ENCODE measurements at places on chromosomes 4 and X. TPM values are rescaled to one million over a fixed set of nuclear protein-coding genes. Genes with fewer than 3 reads are reported as not detected.
A peak's percentile ranks its signal among the peaks of the same experiment; 100 is the strongest.

- no peak for DNase-seq
Observed at GRCh38 chrX:2875798-2876399, 47.2 kb downstream of the GYG2 start.

Gene FGF13
- total RNA-seq = not detected

DNA sequence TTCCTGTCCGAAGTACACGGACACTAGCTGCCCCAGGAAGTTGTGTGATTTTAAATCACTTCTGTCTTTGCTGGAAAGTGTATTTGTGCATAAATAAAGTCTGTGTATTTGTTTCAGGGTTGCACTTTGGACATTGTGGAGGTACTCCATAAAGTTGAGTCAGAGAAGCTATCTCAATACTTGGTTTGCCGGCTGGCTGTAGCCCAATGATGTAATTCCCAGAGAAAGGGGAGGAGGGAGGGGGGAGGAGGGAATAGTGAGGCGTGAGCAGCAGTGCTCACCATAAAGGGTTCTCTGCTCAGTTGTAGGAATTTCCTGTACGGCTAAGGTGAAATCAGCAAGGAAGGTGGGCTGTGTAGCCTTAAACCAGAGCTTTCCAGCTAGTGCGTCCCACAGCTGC is 7.5 kb downstream of the APEX2 start:
- no peak for DNase-seq

DNA sequence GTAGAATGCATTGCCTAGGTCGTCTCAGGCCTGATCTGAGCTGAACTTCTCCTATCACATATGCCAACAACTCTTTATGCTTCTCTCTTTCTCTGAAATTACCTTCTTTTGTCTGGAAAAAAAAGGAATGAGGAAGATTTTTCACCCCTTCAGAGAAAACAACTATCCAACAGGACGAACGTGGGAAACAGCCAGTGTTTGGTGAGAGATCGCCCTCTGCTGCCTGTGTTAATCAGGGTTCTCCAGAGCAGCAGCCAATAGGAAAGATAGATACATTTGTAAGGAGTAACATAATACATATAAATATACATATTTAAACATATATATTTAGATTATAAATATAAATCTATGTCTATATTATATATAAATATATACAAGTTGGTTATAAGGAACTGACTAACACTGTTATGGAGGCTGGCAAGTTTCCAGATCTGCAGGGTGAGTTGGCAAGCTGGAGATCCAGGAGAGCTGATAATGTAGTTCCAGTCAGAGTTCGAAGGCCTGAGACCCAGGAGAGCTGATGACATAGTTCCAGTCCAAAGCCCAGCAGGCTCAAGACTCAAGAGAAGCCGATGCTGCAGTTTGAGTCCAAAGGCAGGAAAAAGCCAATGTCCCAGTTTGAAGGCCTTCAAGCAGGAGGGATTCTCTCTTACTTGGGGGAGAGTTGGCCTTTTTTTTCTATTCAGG is 13.3 kb downstream of the CETN2 start:
- peak; percentile 18 for DNase-seq

DNA sequence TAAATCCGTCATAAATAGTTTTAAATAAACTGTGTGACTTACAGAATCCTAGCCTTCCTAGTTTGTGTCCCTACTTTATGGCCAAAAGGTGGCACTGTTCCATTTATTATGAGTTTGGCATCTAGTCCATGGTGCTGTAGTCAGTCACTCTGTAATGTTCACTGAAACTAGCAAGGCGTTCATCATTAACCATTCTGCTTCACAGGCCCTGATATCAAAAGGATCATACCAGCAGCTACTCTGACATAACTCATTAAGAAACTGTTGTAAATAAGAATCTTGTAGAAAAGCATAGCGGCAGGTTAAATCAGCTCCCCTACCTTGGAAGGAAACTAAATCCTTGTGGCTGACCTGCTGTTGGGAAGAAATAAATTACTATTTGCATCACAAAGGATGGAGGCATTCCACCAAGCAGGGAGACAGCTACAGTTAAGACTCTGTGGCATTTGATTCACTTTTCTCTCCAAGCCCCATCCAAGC is 919.6 kb upstream of the DIAPH2 start:
- DNase-seq = no peak

Gene FAM9B
- not detected for total RNA-seq

- no peak for DNase-seq
Observed at GRCh38 chr4:164169591-164169990, 584.3 kb upstream of the SMIM31 start.

- DNase-seq = no peak
Observed at GRCh38 chrX:148120999-148121623, 140.0 kb downstream of the FMR1NB start.

GRCh38 chr4:61085534-61085933 is 114.6 kb upstream of the ADGRL3 start:
- no peak for DNase-seq

Gene LGI2
- total RNA-seq = not detected

GRCh38 chr4:78667325-78667724 is 108.8 kb upstream of the BMP2K start:
- DNase-seq = no peak

Gene MAGEA11
- not detected for total RNA-seq

Gene ETDB
- total RNA-seq = not detected

GRCh38 chr4:143188136-143189088 is 3.7 kb downstream of the USP38 start:
- no peak for DNase-seq

DNA sequence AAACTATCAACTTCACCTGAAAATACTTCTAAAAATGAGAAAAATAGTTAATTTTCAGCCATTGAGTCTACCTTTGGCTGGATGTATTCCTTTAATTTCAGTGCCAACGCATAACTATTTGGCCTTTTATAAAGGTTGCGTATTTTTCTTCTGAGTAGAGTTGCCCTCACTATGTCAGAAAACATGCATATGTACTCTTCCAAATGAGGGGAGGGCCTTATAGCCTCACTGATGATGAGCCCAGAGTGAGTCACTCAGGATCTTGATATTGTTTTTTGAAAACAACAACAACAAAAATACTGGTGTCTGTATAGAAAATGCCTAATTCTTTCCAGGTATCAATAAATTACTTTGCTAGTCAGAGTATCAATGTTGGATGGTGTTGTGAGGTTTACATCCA is 349.3 kb downstream of the FBXO8 start:
- DNase-seq = no peak

GRCh38 chrX:154123241-154124219 is 20.5 kb upstream of the OPN1LW start:
- peak; percentile 65 for DNase-seq

GRCh38 chr4:96262057-96262456 is 422.2 kb downstream of the PDHA2 start:
- DNase-seq = no peak

Gene PHKA1
- total RNA-seq = 1.4 TPM

Gene PGRMC1
- 30.9 TPM for total RNA-seq

DNA sequence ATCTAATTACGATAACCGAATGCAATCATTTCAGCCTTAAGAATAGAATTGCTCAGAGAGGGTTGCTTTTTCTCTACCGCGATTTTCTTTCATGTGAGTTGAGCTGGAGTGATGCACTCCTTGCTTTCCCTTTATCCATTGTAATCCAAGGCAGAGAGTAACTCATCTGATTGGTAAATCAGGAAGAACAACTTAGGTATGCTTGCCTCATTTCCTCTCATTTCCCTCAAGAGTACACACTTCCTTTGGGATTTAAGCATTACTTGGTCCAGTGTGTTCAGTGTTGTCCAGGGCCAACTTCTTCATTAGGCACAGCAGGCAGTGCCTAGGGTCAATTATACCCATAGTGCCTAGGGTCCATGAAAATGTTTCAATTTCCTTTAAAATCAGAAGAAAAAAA is 15.7 kb upstream of the N4BP2 start:
- no peak for DNase-seq

GRCh38 chrX:112577146-112577545 is 102.6 kb downstream of the LHFPL1 start:
- no peak for DNase-seq

DNA sequence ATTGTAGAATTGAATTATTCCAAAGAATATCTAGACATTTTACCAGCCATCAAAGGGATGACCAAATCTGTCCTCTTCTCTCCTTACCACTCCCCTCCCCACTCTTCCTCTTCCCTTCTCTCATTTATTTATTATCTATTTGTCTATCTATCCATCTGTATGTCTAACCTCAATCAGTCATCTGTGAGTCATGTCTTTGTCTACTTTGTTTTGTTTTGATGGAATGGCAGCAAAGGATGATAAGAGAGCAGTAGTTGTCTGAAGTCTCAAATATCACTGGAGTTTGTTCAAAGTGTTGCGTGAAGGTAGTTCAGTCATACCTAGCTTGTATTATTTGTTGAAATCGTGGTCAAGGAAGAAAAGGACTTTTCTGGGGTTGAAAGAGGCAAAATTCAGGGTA is 34.7 kb upstream of the PGRMC2 start:
- DNase-seq = no peak

GRCh38 chrX:69024931-69025330 is 140.3 kb downstream of the PJA1 start:
- DNase-seq = no peak

GRCh38 chr4:157357887-157358286 is 137.4 kb downstream of the GRIA2 start:
- no peak for DNase-seq

Gene ADAMTS3
- total RNA-seq = not detected

DNA sequence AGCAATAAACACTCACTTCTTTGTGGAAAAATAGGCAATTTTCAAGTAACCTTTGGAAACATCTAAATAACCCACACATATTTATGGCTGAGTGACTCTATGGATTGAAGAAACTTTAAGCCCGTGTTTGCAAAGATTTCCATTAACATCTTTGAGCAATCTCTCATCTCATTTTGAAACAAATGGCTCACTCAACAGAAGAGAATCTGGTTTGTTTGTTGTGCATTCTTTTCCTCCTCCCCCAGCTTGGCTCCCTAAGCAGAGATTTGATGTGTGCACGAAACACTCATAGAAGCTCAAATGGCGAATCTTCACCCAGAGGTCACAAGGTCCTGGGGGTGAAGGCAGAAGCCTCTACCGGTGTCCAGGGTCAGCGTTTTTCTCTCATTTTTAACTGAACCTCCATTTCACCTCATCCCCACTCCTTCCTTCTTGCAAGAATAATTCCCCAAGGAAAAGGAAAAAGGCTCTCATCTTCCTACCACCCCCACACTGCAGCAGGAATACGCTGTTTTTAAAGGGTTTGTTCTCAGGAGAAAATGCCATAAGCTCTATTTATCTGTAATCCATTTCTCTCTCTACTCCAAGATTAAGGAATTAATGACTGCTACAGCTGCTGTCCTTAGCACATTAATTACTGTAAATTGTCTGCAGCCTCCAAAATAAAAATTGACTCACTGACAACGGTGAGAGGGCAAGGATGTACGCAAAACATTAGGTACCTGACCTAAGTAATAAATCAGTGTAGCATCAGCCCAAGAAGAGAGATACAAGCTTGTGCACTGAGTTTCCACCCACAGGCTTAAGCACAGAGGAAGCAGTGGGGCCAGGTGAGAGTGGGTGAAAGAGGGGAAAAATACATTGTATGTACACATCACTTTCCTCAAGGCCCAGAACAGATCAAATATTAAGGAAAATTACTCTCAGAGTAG is 307.6 kb upstream of the NOCT start:
- DNase-seq = no peak

- DNase-seq = no peak
Observed at GRCh38 chr4:44801384-44801783, 75.0 kb upstream of the GNPDA2 start.

Gene MAGEA1
- total RNA-seq = not detected

- DNase-seq = no peak
Observed at GRCh38 chrX:43716144-43716543, 60.0 kb downstream of the MAOA start.

Gene LINC00632
- total RNA-seq = 37.4 TPM

GRCh38 chr4:101256222-101256621 is 91.1 kb downstream of the PPP3CA start:
- no peak for DNase-seq

Gene TMPRSS11B
- not detected for total RNA-seq

Data from activated CD4-positive, alpha-beta memory T cell treated with anti-CD3 and anti-CD28 coated beads, Interleukin-2, amount 10 ng/mL, durations not matched to agents 7 days and 5 days (primary cell).